Anterior cingulate cortex (tissue), 58 donors: ENCODE measurements at places on chromosomes 4 and X.

- DNase-seq, result no peak
Observed at GRCh38 chr4:3364199-3364598, 71.4 kb downstream of the RGS12 start.

DNA sequence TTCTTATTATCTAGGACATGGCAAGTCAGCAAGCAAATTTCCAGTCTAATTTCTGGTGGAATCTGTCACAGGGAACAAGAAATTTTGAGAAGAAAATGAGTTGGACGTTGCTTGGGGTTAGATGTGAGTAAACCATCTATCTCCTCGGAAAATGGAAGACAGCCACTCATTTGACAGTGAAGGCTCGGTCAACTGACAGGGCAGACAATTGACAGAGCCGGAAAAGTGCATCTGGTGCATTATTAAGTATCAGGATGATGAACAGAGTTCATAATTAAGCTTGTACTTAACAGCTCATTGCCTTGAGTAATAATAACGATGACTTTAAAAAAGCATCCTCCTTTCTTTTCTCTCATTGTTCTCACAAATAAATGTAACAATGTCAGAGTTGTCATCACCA lies 168.4 kb downstream of the MAD2L1 start:
- no peak for DNase-seq

DNA sequence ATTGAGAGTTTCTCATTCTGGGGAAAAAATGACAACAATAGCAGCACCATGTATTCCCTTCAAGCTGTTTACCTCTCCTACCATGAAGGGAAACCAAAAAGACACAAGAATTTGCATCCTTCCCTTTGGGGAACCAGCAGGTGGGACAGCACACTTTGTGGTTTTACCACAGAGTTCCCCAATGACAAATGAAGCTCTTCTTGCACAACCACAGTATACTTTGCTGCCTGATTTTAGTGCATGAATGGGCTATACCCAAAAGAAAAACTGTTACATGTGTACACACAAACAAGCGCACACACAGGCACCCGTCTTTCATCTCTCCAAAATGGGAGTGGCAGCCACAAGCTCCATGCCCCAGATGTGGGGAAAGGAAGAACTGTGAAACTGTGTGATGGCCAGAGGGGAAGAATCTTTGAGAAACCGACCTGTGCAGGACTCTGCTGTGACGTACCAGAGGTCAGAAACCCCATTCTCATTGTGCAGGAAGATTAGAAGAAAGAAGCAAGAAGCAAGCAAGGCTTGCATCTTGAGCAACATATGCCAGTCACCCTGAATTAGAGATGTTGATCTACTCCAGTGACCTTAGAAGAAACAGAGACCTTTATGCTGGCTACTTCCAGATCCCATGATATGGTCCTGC lies 2.7 kb upstream of the MAML3 start:
- DNase-seq, result no peak

DNA sequence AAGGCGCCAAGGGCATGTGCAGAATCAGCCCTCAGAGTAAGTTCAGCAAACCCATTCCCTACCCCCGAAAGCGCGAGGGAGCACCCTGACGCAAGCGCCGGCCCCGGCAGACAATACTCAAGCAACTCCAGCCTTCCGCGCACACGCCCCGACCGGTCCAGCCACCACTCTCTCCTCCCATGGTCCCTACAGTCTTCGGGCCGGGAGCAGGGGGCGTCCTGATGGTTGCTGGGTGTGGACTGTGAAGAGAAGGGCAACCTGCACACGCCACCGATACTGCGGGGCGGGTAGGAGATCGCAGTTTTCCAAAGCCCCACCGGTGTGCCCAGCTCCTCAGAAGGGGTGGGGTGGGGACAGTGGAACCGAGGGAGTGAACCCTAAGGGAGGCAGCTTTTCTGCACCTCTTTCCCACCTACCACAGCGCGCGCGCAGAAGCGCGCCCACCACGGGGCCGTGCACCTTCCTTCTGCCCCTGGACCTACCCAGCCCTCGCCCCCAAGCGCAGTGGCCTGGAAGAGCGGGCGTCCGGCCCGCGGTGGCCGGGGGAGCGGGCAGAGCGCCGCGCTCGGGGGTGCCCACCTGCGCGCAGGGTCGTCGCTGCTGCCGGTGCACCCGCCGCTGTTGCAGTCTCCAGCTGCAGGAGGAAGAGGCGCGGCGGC lies 650.2 kb upstream of the DIPK2B start:
- no peak for DNase-seq

- no peak for DNase-seq
Observed at GRCh38 chr4:110678517-110679227, 55.8 kb upstream of the PITX2 start.

DNA sequence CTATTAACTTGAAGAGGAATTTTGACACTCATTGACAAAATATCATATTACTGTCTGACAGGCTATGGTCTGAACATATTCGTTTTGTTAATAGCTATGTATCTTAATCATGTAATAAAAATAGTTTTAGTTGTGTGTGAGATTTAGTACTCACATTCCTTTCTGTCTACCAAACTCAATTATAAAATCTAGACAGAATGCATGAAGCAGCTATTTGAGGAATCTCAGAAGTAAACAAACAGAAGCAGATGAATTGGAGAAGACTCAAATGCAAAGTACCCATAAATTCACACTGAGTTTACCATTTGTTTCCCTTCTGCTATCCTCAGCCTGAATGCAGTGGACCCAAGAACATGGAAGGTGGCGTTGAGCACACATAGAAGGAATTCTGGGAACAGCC lies 841.6 kb upstream of the AADAT start:
- DNase-seq, result no peak

- no peak for DNase-seq
Observed at GRCh38 chr4:83378419-83378818, 43.8 kb upstream of the HPSE start.

DNA sequence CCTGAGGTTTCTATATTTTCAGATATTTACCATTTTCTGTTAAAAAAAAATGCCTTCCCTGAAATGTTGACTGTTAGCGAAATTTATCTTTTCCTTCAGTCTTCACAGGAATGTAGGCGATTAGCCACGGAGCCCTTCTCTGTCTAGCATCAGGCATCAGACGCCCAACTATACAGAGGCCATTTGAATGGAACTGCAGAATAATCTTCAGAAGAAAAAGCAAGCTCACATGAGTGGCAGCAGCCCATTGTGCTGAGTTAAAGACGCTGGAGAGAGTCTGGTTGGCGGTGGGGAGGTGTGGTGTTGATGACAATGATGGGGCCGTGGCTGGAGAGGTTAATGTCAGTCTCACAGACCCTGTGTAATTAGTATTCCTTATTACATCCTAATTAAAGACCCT lies 196.8 kb upstream of the LEF1 start:
- no peak for DNase-seq

- DNase-seq, result no peak
Observed at GRCh38 chrX:69234624-69235023, 69.4 kb upstream of the PJA1 start.

- DNase-seq, result no peak
Observed at GRCh38 chrX:55240788-55241340, 20.7 kb downstream of the PAGE5 start.

- DNase-seq, result no peak
Observed at GRCh38 chr4:1091561-1091995, 21.8 kb downstream of the RNF212 start.

- no peak for DNase-seq
Observed at GRCh38 chr4:169682372-169683047, 62.1 kb downstream of the CLCN3 start.

GRCh38 chrX:77528034-77528433 lies 80.8 kb downstream of the FGF16 start:
- no peak for DNase-seq

- DNase-seq, result no peak
Observed at GRCh38 chr4:110967936-110968335, 345.1 kb upstream of the PITX2 start.

GRCh38 chr4:76544725-76545124 lies 109.7 kb downstream of the SHROOM3 start:
- no peak for DNase-seq

- DNase-seq, result no peak
Observed at GRCh38 chrX:14300376-14300775, 229.0 kb upstream of the GLRA2 start.

- DNase-seq, result no peak
Observed at GRCh38 chr4:148068065-148068911, 336.4 kb downstream of the ARHGAP10 start.

DNA sequence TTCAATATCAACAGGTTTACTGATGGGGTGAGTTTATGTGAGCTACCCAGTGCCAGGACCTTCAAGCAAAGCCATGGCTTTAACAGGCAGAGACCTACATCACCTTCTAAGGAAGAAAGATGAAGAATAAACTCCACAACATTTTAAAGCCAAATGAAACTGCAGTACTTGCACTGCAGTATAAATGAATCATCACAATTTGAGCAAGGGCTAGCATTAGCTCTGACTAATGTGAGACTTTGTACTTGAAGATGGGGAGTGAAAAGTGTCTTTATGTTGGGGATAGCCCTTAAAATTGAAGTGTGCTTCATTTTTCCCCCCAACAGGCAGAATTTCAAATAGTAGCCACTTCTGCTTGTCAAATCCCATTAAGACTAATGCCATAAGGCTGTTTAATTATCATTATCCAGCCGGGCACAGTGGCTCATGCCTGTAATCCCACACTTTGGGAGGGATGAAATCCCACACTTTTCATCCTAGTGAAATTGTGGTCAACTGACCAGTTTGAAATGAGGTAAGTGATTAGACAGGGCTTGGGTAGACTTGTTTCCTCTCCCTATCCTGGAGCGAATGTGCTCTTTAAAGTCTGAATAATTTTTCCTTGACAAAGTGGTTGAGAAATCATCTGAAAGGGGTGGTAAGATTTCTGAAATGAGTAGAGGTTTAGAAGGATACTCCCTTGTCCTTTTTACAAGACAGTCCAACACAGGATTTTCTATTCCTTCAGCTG lies 27.2 kb upstream of the GPR34 start:
- DNase-seq, result no peak

GRCh38 chr4:94332983-94333590 lies 9.5 kb downstream of the HPGDS start:
- DNase-seq, result no peak

- no peak for DNase-seq
Observed at GRCh38 chrX:39875834-39876628, 221.7 kb downstream of the BCOR start.
